ENCODE measurements at places on chromosomes 5 and 9.

DNA sequence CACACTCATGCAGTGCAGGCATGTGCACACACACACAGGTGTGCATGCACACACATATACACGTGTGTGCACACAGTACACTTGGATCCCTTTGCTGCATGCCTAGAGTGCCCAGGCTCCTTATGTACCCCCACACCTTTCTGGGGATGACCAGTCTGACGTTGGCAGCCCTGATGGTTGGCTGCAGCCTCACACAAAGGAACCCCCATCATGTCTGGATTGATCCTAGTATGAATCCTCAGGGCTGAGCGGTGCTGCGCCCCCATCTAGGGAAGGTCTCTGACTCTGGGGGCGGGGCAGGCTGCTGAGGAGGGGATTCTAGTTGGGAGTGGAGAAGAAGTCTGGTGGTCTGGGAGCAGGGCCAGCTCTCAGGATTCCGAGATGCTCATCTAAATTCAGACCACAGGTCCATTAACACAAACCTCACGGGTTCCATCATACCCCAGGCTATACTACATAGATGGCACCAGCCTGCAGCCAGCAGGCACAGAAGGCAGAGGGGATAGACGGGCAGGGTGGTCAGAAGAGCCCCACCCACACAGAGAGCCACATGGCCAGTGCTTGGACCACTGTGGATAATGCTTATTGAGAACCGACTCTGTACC is 50.5 kb upstream of the OLFM1 start:
- DNase-seq = no peak

- no peak for DNase-seq
These were observed 7.1 kb upstream of the SEMA4D start for GRCh38 chr9:89505048-89505447.

- no peak for DNase-seq
These were observed 20.8 kb upstream of the SLC44A1 start for GRCh38 chr9:105223544-105224140.

DNA sequence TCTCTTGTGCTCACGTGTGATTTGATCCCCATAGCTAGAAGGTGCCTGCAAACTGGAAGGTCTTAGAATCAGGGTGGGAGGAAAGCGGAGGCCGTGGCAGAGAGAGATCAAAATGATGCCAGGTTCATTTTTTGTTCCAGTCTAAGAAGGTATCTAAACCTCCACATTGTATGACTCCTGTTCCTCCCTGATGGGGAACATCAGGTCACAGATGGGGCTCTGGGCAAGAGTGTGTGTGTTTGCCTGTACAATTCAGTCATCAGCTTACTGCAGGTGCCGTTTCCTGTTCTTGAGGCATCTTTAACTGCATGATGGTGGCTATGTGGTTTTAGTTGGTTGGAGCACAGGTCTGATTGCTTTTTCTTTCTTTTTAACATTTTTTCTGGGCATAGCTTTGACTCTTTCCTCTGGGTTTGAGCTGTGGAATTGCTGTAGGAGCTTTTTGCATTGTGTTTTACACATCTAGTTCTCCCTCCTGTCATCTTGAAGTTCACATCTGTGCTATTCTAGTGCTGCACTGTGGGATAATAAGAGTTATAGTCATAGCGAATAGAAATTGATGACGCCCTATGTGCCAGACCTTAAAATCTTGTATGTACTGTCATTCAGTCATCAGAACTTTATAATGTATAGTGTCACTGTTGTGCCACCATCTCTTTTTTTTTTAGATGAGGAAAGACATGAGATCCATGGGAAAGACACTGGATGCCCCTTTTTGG is 30.8 kb downstream of the ARHGAP26 start:
- DNase-seq = no peak

- DNase-seq = no peak
These were observed 226.0 kb upstream of the ATP10B start for GRCh38 chr5:161077936-161078545.

GRCh38 chr9:82271106-82271561 is 282.6 kb downstream of the SPATA31D1 start:
- no peak for DNase-seq

DNA sequence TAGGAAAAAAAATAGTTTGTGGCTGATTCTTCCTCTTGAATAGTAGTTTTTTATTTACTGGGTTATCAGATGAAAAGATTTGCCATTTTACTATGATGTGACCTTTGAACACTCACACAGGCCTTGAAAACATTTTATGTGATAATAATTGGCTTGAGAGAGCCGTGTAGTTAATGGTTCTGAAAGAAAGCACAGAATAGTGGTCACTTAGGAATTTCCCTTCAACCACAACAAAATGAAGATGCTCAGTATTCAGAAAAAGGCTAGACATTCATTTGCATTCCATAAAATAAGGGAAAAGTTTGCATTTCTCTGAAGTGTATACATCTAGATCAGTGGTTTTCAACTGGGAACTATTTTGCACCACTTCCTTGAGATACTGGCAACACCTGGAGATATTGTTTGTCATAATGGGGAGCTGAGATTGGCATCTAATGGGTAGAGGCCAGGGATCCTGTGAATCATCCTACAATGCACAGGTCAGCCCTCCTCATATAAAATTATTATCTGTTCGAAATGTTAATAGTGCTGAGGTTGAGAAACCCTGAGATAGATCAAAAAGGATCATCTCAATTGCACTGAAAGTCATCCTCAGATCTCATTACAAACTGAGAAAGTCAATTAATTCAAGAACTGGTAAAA is 446.4 kb upstream of the CCNG1 start:
- DNase-seq = no peak

DNA sequence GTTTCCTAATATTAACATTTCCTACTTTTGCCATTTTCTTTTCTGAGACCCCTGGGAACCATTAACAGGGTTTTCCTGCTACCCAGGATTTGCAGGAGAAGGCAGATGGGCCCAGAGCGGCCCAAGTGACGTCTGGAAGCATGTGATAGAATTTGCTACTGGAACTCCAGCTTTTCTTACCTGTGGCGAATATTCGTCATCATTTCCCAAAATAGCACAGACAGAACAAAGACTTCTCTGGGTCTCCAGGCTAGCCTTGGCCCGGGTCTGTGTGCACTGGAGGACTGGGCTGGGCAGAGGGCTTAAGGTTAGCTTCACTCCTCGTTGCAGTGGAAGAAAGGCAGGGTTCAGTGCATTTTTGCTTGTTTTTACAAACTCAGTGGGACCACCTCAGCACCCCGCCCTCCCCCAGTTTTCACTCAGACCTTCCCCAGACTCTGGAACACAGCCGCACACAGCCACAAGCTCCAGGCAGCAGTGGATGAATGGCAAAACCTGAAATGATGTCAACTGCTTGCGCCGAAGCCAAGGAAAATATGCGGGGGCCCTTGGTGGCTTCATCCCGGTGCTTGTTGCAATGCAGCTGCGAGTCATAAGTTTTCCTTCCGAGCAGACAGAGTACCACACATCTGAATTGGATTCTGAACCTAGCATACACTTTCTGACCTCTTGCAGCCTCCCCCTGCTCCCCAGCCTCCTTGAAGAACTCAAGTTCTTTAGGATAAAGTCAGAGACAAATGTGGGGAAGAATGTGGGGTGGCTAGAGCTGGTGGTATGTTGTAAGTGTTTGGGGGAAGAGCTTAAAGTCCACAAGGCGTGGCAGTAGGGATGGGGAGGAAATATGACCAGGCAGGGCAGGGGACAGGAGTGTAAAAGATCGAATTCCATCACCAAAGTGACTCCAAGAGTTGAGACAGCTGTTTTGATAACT is 586.0 kb downstream of the CCDC171 start:
- DNase-seq = no peak

DNA sequence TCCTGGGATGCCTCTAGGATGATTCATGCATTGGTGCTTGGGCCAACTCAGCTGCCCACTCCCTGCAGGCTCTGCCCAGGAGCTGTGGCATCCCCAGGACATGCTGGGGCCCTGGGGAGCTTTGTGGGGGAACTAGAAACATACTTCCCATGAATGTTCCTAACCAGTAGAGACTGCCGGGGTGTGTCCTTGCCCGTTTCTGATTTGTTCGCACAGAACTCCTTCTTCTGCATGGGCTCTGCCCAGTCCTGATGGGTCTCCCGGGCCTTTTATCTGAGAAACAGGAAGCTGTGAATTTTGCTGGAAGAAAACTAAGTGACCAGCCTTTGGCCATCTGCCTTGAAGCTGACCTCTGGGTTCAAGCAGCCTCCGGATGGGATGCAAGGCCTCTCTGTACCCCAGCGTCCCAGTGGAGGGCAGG is 71.6 kb upstream of the RNU6ATAC start:
- no peak for DNase-seq

- DNase-seq = no peak
These were observed 10.1 kb downstream of the FGF18 start for GRCh38 chr5:171429543-171429910.

GRCh38 chr5:155270725-155271124 is 257.2 kb downstream of the KIF4B start:
- DNase-seq = no peak

GRCh38 chr9:133470988-133471387 is 7.9 kb downstream of the SLC2A6 start:
- no peak for DNase-seq

DNA sequence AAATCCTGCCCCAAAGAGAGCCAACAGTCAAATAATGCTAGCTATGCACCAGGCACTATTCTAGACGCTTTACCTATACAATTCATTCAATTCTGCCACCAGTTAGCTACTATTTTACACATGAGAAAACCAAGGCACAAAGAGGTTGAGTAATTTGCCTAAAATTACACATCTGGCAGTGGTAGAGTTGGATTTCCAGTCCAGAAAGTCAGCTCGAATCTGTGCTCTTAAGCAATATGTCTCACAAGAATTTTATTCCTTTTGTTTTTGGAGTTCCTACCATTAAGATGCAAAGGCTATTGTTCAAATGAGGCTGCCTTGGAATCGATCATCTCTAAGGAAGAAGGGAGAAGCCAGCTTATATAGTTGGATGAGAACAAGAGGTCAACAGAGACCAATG is 256.9 kb upstream of the RASA1 start:
- DNase-seq = no peak

DNA sequence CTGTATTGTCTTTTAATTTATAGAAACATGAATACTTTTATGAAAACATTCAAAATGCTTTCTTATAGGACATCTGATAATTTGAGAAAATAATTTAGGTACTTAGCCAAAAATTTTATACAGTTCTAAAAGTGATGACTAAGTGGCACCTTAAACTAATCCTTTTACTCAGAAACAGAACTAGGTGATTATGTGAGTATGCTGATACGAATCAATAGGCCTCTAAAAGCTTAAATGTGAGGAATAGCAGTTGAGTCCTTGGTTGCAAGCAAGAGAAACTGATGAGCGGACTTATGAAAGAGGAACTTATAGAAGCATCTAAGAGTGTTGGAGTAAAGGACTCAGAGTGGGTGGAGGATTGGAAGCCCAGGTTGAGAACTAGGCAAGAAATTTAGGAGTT is 26.4 kb downstream of the ANXA1 start:
- no peak for DNase-seq

DNA sequence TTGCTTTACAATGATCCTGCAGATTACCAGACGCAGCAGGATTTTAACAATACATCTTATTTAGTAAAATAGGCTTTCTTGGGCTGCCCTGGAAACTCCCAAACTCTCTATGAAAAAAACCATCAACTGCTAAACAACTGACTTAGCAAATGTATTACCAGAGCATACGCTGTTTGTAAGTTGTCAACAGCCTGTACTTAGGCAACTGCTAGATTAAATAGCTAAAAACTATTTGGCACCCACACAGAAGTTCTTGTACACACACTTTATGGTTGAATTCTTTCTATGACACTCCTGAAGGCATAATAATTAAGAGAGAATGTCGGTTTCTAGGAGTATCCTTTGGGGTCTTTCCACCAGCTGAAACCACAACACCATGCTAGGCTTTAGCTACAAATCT is 123.9 kb downstream of the FBXO38 start:
- no peak for DNase-seq

DNA sequence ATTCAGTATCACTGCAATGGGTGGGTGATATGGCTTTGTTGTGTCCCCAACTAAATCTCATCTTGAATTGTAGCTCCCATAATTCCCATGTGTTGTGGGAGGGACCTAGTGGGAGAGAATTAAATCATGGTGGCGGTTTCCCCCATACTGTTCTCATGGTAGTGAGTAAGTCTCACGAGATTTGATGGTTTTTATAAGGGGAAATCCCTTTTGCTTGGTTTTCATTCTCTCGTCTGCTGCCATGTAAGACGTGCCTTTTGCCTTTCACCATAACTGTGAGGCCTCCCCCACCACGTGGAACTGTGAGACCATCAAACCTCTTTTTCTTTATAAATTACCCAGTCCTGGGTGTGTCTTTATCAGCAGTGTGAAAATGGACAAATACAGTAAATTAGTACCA is 9.5 kb upstream of the NANS start:
- no peak for DNase-seq

- DNase-seq = no peak
These were observed 99.6 kb upstream of the TAF11L2 start for GRCh38 chr5:17398431-17398830.

DNA sequence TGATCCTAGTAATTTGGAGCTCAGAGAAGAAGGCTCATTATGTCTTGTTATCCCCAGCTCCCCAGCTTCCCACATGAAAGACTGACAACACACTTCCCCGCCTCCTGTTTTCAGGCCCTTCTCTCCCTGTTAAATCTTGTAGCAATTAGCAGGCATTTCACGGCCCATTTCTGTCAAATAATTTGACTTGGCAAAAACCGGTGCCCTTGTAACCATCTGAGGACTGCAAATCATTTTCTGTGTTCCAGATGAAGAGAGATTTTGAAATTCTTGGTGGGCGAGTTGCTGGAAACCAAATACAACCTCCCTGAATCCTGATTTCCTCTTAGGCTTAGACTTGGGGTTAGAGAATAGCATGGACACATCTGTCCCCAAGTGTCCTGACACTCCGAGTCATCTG is 109.7 kb downstream of the MSX2 start:
- DNase-seq = no peak

DNA sequence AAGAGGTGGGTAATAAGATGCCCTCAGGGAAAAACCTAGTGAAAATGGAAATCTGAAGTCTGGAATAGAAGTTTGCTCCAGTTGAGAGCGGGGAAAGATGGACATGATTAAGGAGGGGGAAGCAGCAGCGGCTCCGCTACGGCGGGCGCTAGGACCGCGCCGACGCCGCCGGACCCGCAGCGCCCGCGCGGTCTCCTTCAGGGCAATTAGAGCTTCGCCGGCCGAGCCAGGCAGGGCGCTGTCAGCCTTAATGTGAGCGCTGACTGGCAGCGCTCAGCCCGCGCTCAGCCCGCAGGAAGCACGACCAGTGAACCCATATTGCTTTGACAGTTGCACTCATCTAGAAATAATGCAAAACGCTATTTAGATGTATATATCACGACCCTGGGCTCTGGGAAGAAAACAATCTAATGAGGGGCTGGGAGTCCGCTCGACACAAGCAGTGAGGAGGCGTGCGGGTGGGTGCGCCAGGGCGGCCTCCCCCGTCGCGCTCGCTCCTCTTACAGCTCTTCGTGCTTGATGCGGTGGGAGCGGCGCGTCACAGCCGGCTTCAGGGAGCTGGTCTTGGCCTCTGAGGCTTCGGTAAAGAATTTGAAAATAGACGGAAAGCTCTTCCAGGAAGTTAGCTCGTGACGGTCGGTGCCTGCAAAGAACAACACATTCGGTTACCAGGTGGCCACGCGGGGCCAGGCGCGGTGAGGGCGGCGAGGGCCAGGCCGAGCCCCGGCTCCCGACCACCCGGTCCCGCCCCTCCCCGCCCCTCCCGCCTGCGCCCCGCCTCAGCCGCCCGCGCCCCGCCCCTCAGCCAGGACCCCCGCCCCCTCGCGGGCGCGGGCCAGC is 37.7 kb downstream of the NR2F1 start:
- DNase-seq = peak; percentile 36

Data from stimulated activated CD4-positive, alpha-beta T cell treated with anti-CD3 and anti-CD28 coated beads, Interleukin-12 subunit alpha, Interleukin-12 subunit beta, amount 100 ng/mL, for 24 hours (primary cell).